ENCODE measurements at places on chromosomes 1 and 21.

- no peak for DNase-seq
These were observed 158.5 kb upstream of the LMO4 start for GRCh38 chr1:87170157-87170556.

GRCh38 chr1:53500204-53501064 is 41.2 kb downstream of the DMRTB1 start:
- DNase-seq = no peak

- DNase-seq = peak; percentile 89
These were observed at the start of gene CNN3 for GRCh38 chr1:94926915-94927404. CNN3 (minus strand) TSS chr1:94927110; CDS start chr1:94926894, 216 bp downstream.

DNA sequence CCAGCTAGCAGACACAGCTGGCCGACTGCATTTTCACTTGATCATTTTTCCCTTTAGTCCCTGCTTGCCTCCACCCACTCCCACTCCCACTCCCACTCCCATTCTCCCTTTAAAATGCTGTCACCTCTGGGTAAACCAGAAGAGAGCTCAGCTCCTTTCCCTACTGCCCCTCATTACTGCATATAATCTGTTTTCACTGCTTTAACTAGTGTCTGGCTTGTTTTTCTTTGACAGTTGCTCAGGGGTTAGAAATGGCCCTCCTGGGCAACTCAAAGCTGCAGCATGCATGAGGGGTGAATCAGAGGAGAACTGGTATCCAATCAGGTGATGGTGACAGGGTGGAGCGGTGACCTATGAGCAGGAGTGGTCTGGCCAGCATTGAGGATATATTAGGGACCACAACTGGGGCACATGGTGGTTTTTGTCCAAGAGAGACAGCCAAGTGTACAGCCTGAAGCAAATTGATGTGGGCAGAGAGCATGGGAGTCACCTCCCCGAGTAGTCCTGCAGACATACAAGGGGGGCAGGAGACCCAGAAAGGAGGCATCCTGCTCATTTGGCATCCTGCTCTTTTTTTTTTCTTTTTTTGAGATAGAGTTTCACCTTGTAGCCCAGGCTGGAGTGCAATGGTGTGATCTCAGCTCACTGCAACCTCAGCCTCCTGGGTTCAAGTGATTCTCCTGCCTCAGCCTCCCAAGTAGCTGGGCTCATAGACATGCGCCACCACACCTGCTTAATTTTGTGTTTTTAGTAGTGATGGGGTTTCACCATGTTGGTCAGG is 42.6 kb upstream of the SRSF10 start:
- DNase-seq = peak; percentile 82

- DNase-seq = no peak
These were observed 237.3 kb downstream of the RHOU start for GRCh38 chr1:228972576-228972975.

- no peak for DNase-seq
These were observed 79.6 kb downstream of the SASS6 start for GRCh38 chr1:100053119-100053518.

DNA sequence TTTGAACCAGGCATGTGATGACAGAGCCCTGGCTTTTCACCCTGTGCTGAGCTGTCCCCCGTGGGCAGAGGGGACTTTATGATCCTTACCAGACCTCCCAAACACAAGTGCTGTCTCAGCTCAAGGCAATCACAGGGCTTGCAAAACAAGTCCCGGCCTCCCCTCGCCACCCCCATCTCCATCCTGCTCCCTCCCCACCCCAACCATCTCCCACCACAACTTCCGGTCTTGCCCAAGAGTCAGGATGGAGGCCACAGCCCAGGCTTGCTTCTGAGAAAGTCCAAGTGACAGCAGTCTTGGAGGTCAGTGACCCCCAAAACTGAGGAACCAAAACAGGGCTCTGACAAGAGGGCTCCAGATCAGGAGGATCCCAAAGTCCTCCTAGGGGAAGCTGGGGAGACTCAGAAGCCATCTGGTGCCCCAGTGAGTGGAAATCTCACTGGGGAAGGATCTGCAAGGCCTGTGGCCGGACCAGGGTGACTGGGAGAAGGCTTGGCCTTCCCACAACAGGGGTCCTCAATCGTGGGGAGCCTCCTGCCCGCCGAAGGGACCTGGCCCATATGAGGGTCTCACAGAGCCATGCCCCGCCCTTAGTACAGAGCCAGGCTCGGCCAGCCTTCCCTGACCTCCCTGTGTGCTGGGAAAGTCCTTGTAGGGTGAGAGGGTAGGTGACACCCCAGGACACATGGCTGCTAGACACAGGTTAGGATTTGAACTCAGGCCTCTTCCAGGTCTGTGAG is 4.5 kb upstream of the SDC3 start:
- DNase-seq = no peak

GRCh38 chr21:44295646-44296045 is 4.2 kb upstream of the PFKL start:
- no peak for DNase-seq

DNA sequence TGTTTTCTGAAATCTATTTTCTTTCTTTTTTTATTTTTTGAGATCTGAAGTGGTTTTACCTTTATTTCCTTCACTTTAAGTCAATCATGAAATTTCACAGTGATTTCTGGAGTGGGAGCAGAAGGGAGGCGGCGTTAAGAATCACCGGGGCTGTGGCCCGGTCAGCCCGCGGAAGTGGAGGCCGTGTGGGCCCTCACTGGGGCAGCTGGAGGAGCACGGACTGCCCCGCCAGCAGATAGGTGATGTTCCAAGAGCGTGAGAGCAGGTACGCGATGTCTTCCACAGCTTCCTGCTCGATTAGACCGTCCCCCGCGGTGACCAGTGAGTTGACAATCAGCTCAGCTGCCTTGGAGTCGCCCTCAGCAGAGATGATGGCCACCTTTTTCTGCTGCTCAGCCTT is 10.6 kb upstream of the TP53BP2 start:
- DNase-seq = no peak

GRCh38 chr1:35708441-35708921 is 10.2 kb downstream of the C1orf216 start:
- DNase-seq = no peak

GRCh38 chr1:219128957-219129356 is 44.7 kb upstream of the LYPLAL1 start:
- no peak for DNase-seq

DNA sequence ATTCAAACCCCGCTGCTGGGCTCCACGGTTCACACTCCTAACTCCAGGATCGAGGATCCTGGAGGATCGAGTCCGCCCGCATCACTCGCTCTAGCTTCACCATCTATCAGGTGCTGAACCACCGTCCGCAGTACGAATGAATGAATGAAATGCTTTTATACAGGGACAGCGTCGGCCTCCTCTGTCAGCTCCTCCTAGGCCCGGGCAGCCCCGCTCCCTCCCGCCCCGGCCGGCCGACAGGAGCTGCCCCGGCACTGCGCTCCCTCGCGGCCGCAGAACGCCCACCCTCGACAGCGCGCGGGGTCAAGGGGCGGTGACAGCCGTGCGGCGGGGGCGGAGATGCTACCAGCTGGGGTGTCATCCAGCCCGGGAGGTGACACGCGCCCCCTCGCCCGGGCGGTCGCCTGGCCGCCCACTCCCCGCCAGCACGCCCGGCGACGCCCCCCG is 520 bp downstream of the ZBTB17 start:
- peak; percentile 58 for DNase-seq

DNA sequence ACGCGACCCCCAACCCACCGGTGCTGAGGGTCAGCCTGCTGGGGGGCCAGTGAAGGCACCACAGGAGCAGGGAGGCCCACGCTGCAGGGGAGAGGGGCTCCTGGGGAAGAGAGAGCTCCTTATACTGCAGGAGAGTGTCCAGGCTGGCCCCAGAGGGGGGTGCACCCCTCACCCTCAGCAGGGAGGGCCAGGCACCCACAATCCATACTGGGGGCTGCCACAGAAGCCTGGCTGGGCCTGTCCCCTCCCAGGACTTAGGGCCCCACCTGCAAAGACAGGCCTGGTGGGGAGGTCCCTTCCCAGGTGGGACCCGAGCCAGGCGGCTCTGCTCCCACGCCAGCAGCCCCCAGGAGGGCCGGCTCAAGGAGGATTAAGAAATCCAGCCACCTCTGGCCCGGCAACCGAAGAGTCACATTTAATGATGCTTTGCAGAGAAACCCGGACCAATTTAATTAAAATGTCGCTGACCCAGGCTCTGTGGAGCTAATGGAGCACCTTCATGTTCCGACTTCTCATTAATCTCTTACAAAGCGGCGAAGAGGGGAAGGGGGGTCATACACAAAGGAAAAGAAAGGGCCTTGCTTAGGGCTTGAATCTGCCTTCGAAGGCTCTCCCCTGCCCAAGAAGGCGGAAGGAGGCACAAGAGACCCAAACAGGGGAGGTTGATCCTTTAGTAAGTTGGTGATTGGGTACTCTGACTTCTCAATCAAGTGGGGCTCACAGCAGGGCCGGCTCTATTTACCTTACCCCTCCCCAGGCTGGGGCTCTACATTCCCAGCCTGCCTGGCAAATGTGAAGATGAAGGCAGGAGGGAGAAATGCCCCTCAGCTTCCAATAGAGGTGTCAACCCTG is 25.0 kb downstream of the WNT9A start:
- DNase-seq = no peak

- DNase-seq = no peak
These were observed 19.5 kb downstream of the USP24 start for GRCh38 chr1:55195521-55196233.

GRCh38 chr1:184253921-184254320 is 132.9 kb upstream of the C1orf21 start:
- no peak for DNase-seq

DNA sequence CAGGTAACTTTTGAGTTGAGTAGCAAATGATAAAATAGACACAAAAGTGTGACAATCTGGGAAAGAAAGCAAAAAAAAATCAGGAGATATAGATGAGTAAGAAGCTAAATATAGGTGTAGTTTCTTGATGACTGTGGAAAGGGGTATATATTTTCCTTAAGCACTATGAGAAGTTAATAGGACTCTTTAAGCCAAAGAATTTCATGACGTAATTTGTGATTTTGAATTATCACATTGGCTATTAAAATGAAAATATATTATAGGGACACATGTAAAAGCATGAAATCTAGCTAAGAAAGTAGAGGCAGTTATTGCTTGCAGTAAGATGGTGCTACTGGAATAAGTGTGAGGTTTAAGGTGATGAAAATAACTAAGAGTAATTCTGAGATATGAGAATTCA is 759.1 kb downstream of the KCNT2 start:
- no peak for DNase-seq

DNA sequence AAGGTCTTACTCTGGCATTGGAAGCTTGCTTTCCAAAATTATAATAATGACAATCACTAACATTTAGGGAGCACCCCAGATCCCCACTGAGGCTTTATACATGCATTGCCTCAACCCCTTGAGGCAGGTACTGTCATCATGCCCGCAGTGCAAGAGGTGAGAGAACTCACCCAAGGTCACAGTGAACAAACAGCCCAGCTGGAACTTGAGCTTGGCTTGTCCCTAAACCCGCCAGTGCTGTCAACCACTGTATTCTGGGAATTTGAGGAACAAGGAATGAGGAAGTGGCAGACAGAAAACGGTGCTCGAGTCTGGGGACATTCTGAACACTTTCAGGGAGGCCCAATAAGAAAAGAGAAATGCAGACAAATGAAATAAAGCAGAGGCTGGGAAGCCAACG is 34.6 kb upstream of the TLR5 start:
- DNase-seq = no peak

- peak; percentile 46 for DNase-seq
These were observed 48.4 kb upstream of the EDARADD start for GRCh38 chr1:236345728-236346127.

DNA sequence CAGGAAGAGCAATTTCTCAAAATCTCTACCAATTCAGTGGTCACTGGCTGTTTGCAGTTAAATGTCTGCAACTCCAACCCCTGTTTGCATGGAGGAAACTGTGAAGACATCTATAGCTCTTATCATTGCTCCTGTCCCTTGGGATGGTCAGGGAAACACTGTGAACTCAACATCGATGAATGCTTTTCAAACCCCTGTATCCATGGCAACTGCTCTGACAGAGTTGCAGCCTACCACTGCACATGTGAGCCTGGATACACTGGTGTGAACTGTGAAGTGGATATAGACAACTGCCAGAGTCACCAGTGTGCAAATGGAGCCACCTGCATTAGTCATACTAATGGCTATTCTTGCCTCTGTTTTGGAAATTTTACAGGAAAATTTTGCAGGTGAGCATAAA is 167.2 kb downstream of the CRB1 start:
- no peak for DNase-seq

- no peak for DNase-seq
These were observed 11.8 kb downstream of the SHISA4 start for GRCh38 chr1:201900476-201900875.

DNA sequence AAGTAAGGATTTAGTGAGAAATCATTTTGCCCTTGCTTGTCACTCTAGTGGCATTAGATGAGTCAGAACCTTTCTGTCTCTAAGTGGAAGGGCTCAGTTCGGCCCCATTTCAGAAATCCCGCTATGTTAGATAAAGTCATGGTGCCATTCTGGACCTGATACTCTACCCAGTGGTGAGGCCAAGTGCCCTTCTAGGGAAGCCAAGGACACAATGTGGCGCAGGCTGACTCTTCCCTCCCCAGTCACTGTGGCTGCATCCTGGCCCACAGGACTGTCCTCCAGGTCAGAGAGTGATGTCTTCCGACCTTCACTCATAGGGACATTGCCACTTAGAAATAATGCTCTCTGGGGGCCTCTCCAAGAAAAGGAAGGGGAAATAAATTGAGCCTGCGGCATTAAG is 48.3 kb upstream of the MTR start:
- DNase-seq = no peak

DNA sequence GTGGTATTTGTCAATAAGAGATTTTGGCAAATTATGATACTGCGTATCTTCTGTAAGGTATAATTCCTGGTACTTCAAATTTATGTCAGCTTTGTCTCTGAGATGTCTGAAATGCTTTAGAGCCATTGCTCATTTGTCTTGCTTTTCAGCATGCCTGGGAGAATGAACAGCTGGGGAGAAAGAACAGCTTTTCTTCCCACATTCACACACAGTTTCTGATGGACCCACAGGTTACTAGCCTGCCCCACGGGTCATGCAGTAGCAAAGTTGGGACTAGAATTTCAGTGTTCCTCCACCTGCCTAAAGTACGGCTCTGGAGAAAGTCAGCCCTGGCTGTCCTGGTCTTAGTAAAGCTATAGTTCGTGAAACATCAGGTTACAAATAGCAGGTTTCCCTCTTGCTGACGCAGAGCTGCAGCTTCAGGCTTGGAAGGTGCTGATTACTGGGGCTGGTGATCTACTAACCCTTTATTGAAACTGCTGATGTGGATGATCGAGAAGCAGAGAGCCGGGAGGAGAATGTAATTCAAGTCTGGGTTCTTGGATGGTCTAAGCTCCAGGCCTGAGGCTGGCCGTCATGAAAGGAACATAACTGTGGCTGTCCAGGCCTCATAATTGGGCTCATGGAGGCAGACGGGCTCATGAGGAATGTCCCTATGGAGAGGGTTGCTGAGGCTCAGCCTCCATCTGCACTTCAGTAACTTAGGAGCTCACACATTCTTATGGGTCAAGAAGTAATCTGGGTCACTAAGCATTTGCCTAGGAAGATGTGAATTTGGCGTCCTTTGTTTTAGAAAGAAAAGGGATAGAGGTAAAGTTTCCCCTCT is 12.4 kb downstream of the GALNT2 start:
- DNase-seq = no peak

- DNase-seq = no peak
These were observed 21.6 kb upstream of the TEKT2 start for GRCh38 chr1:36062315-36062714.

- peak; percentile 61 for DNase-seq
These were observed 55.4 kb upstream of the CAMK1G start for GRCh38 chr1:209527993-209528717.

- no peak for DNase-seq
These were observed 2.2 kb downstream of the CHRM3 start for GRCh38 chr1:239388578-239388977.

- DNase-seq = peak; percentile 77
These were observed 554 bp upstream of the SLC39A1 start for GRCh38 chr1:153963850-153964331.
